AG09309 (cell line): ENCODE measurements at places on chromosomes 4 and X.

DNA sequence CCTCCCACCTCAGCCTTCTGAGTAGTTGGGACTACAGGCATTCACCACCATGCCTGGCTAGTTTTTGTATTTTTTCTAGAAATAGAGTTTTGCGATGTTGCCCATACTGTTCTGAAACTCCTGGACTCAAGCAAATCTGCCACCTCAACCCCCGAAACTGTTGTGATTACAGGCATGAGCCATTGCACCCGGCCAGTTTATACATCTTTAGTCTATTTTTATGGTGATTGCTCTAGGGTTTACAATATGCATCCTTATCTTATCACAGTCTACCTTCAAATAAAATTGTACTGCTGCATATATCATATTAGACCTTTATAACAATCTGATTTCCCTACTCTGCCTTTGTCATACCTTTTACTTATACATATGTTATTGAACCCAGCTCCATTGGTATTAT, 56.9 kb downstream of the SOWAHB start:
- DNase-seq: no peak

- no peak for DNase-seq
These were observed 79.0 kb upstream of the EDA2R start for GRCh38 chrX:66717926-66718325.

DNA sequence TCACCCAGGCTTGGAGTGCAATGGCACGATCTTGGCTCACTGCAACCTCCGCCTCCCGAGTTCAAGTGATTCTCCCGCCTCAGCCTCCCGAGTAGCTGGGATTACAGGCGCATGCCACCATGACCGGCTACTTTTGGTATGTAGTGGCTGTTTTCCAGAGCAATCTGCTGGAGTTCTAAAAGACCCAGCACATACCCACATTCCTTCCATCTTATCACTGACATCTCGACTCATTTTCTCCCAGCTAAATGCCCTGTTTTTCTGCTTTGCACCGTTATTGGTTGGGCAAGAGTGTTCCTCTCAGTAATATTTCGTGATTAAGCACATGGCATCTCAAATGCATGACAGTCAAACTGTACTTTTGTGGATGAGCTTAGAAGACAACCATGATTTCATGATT, 53.7 kb downstream of the PRKX start:
- no peak for DNase-seq

GRCh38 chr4:47668810-47669408, 169.0 kb downstream of the CORIN start:
- peak; percentile 21 for DNase-seq

DNA sequence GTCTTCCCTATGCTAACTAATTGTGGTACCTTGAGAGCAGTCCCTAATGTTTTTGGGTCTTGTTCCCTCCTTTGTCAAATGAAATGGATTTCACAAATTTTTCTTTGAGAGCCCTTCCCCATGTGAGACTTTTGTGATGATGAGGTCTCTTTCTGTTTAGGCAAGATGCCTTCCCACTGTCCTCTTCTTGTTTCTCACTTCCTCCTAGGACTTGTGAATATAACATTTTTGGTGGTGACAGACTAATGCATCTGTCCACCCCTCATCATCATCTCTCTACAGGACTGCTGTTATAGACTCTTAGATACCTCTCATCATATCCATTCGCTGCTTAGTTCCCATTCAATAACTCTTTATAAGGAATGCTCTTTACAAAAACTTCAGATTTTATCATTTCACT, 8.7 kb upstream of the ANK2 start:
- no peak for DNase-seq

DNA sequence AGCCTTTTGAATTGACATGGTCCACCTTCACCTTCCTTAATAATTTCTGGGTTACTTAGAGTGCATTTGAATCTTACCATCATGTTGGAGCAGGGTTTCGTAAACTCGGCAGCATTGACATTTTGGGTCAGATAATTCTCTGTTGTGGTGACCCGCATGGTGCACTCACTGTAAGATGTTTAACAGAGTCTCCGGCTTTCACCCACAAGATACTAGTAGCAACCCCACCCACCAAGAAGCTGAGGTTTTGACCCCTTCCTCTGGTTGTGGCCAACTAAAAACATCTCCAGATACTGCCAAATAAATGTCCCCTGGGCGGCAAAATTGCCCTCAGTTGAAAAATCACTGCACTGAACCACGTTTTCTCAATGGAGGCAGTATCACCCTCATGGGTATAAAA, 62.7 kb downstream of the CHST7 start:
- no peak for DNase-seq

DNA sequence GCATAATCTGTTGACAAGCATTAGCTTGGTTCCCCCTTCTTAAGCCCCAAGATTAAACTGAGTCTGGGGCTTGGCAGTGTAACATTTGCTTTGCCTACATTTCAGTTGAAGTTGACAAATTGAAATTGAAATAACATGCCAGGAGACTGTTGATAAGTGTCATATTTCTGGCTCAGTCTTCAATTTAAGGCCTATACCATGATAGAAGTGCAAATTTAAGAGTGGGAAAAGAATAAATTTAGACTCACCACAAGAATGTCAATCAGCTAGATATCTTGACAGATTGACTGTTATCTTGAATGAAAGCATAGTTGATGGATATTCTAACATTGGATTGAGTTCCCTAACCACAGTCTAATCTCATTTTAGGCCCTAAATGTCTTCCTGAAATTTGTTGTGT, 117.6 kb downstream of the MAGEB17 start:
- no peak for DNase-seq

DNA sequence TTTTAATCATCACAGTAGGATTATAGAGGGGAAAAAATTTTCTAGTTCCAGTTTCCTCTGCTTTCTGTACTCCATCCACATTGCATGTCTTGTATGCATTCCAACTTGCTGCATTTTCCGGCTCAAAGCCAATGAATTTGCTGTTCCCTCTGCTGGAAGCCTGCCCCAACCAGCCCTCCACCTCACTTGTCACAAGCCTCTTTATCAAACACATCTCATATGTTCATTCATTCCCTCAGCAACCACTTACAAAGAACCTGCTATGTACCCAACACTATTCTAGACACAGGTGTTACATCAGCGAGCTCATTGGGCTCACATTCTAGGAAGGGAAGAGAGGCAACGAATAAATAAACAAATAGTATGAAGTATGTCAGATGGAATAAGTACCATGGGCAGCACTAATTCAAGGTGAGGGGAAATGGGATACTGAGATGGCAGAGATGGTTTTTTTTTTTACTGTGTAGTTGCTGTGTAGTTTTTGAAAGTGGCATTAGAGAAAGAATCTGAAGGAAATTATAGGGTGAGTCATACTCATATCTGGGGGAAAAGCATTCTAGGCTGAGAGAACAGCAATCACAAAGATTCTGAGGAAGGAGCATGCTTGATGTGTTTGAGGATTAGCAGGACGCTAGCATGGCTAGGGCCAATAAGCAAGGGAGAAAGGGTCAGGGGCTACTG, 332.5 kb downstream of the PDGFC start:
- DNase-seq: no peak

GRCh38 chr4:53307210-53307609, 58.7 kb downstream of the SCFD2 start:
- no peak for DNase-seq

DNA sequence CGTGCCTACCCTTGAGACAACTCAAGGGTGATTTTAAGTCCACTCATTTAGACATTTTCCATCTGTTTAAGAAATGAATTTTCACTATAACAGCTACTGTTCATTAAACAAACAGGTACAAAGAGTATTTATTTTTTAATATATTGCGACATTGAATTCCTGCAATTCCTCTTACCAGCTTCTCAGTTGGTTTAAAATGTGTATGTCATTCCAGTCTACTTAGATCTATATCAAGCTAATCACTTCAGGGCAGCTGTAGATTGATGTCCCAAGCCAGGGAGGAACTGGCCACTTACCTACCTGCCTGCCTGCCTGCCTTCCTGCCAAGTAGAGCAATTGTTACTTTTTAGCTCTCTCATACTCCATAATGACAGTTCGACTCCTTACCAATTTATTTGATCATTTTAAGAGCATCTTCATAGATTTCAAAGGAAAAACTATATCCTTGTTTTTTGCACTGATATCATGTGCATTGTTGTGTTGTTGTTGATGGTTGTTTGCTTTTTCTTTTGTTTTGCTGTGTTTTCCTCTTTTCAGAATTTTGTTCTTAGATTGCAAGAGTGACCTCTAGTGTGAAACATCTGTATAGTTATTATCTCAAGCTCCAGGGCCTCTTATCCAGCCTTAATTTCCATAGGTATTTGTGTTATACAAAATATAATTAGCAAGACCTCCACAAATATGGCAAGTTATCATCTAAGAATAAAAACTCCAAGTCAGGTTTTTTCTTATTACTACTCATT, 120.9 kb upstream of the NRK start:
- DNase-seq: no peak

DNA sequence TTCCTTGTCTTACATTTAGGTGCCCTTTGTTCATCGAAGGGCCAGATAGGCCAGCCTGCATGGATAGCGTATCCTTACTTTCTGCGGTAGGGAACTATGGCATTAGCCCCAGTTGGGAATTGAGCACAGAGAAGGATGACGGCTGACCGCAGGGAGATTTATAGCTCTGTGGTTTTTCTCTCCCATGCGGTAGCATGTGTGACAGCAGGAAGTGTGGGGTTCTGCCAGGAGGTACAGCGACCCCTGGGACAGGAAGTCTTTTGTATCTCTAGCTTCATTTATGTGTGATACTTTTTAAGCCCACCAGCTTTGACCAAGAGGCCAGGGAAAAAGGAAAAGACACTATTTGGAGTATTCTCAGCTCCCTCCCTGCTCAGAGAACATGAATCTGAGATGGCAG, 33.1 kb downstream of the GAB3 start:
- no peak for DNase-seq
